A549 treated with AZD2906 at 1 μM for 4 hours (cell line): ENCODE measurements at places on chromosomes 2 and 18. TPM values are rescaled to one million over a fixed set of nuclear protein-coding genes. Genes with fewer than 3 reads are reported as not detected.

MYOM1 gene
- total RNA-seq, result 0.10 to 0.32 TPM (median 0.13 TPM) in 5 replicates

EPB41L3 gene
- total RNA-seq, result 0.02 to 0.43 TPM (median 0.17 TPM) in 5 replicates

LBX2 gene
- 3.2 to 4.3 TPM (median 3.8 TPM) in 5 replicates for total RNA-seq

DRC1 gene
- total RNA-seq, result 0.11 to 0.35 TPM (median 0.29 TPM) in 5 replicates

CMPK2 gene
- 0.34 to 1.4 TPM (median 0.46 TPM) in 5 replicates for total RNA-seq

GAL3ST2 gene
- total RNA-seq, result 0.11 to 0.37 TPM (median 0.25 TPM) in 5 replicates

MRO gene
- 0.08 to 0.36 TPM (median 0.26 TPM) in 5 replicates for total RNA-seq

FAP gene
- total RNA-seq, result 0.08 to 0.11 TPM (median 0.09 TPM) in 3 of 5 replicates, not detected in the others

RNMT gene
- total RNA-seq, result 17.0 to 18.6 TPM (median 17.2 TPM) in 5 replicates

ITGB6 gene
- 0.40 to 0.87 TPM (median 0.55 TPM) in 5 replicates for total RNA-seq

DCC gene
- not detected in 5 replicates for total RNA-seq

RGPD5 gene
- 4.8 to 9.7 TPM (median 7.8 TPM) in 5 replicates for total RNA-seq

ATG9A gene
- total RNA-seq, result 39.3 to 45.7 TPM (median 44.4 TPM) in 5 replicates

SNED1 gene
- total RNA-seq, result 0.53 to 1.5 TPM (median 1.1 TPM) in 5 replicates

AQP12A gene
- total RNA-seq, result not detected in 5 replicates

GPR55 gene
- total RNA-seq, result not detected in 5 replicates

MATN3 gene
- total RNA-seq, result 10.9 to 19.1 TPM (median 16.2 TPM) in 5 replicates

GCG gene
- total RNA-seq, result 0.05 TPM in 1 of 5 replicates, not detected in the others

SULT1C2 gene
- 0.35 to 0.72 TPM (median 0.41 TPM) in 5 replicates for total RNA-seq

ZAP70 gene
- 0.02 to 0.18 TPM (median 0.04 TPM) in 4 of 5 replicates, not detected in the other for total RNA-seq

APCDD1 gene
- total RNA-seq, result 0.02 to 0.17 TPM (median 0.07 TPM) in 4 of 5 replicates, not detected in the other

CRYGC gene
- total RNA-seq, result not detected in 5 replicates

MGAT4A gene
- total RNA-seq, result 1.9 to 3.0 TPM (median 2.6 TPM) in 5 replicates

HDHD2 gene
- 7.9 to 10.4 TPM (median 8.7 TPM) in 5 replicates for total RNA-seq

BCL11A gene
- 0.01 to 0.11 TPM (median 0.09 TPM) in 5 replicates for total RNA-seq

RTP5 gene
- total RNA-seq, result not detected in 5 replicates

TMEM163 gene
- 0.09 to 0.17 TPM (median 0.10 TPM) in 5 replicates for total RNA-seq

MTCL1 gene
- total RNA-seq, result 47.0 to 55.3 TPM (median 53.1 TPM) in 5 replicates

NYAP2 gene
- total RNA-seq, result 0.02 TPM in 2 of 5 replicates, not detected in the others

AUP1 gene
- total RNA-seq, result 185 to 250 TPM (median 238 TPM) in 5 replicates

NT5C1B gene
- total RNA-seq, result not detected in 5 replicates

OR6B3 gene
- total RNA-seq, result not detected in 5 replicates

MAB21L4 gene
- 0.13 to 0.35 TPM (median 0.28 TPM) in 5 replicates for total RNA-seq

ATP6V1B1 gene
- 1.3 to 2.3 TPM (median 1.7 TPM) in 5 replicates for total RNA-seq

CTLA4 gene
- total RNA-seq, result not detected in 5 replicates

ITPRIPL1 gene
- total RNA-seq, result not detected in 5 replicates

SAG gene
- not detected in 5 replicates for total RNA-seq

CAPN14 gene
- 0.01 to 0.04 TPM (median 0.03 TPM) in 5 replicates for total RNA-seq

MSTN gene
- total RNA-seq, result not detected in 5 replicates

CXCR4 gene
- 0.52 to 1.0 TPM (median 0.85 TPM) in 5 replicates for total RNA-seq

CHN1 gene
- 15.3 to 19.6 TPM (median 16.0 TPM) in 5 replicates for total RNA-seq

HRH4 gene
- total RNA-seq, result 0.03 TPM in 1 of 5 replicates, not detected in the others

FAM98A gene
- total RNA-seq, result 55.0 to 139 TPM (median 67.9 TPM) in 5 replicates

DES gene
- 0.14 to 0.69 TPM (median 0.27 TPM) in 5 replicates for total RNA-seq

KLHL30 gene
- total RNA-seq, result 0.16 to 0.25 TPM (median 0.22 TPM) in 5 replicates

PSMA8 gene
- not detected in 5 replicates for total RNA-seq

CNDP1 gene
- 0.08 TPM in 1 of 5 replicates, not detected in the others for total RNA-seq

LYPD6 gene
- 0.04 to 0.08 TPM (median 0.07 TPM) in 5 replicates for total RNA-seq

PLEKHH2 gene
- total RNA-seq, result 1.6 to 2.1 TPM (median 1.9 TPM) in 5 replicates

LAMA3 gene
- 47.1 to 67.6 TPM (median 63.5 TPM) in 5 replicates for total RNA-seq

C1GALT1C1L gene
- 1.5 to 2.6 TPM (median 2.4 TPM) in 5 replicates for total RNA-seq

POTEF gene
- total RNA-seq, result not detected in 5 replicates

PROM2 gene
- 0.02 to 0.34 TPM (median 0.08 TPM) in 3 of 5 replicates, not detected in the others for total RNA-seq

MYO5B gene
- 6.7 to 8.7 TPM (median 8.0 TPM) in 5 replicates for total RNA-seq

TMEM247 gene
- not detected in 5 replicates for total RNA-seq

CGREF1 gene
- total RNA-seq, result 6.8 to 7.9 TPM (median 7.3 TPM) in 5 replicates

STPG4 gene
- total RNA-seq, result 0.03 to 0.07 TPM in 2 of 5 replicates, not detected in the others

NEB gene
- 0.17 to 0.34 TPM (median 0.20 TPM) in 5 replicates for total RNA-seq

SMAD4 gene
- 42.9 to 57.1 TPM (median 56.0 TPM) in 5 replicates for total RNA-seq

MAP2 gene
- 0.93 to 1.8 TPM (median 1.1 TPM) in 5 replicates for total RNA-seq
